ENCODE measurements at places on chromosomes 4 and X.
A peak's percentile ranks its signal among the peaks of the same experiment; 100 is the strongest.

DNA sequence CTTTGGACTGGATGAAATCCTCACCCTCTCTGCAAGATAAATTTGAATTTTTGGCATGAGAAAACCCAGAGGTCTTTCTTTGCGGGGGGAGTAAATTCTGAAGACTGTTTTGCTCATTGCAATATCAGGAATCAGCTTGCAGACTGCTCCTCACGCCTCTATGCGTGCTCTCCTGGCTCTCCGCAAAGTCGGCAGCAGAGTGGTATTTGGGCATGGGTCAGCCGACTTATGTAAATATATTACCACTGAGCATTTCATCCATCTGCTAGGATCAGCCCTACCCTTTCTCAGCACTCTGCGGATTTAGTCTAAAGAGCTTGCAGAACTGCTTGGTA is 288.0 kb downstream of the ASMT start:
- no peak for DNase-seq

- no peak for DNase-seq
Observed at GRCh38 chr4:90889171-90889570, 762.0 kb downstream of the CCSER1 start.

- DNase-seq, result no peak
Observed at GRCh38 chr4:158788516-158788915, 19.7 kb downstream of the FNIP2 start.

- peak; percentile 0 for DNase-seq
Observed at GRCh38 chrX:99142745-99143144, 1267.3 kb downstream of the PCDH19 start.

- DNase-seq, result no peak
Observed at GRCh38 chrX:8138252-8138651, 32.8 kb downstream of the VCX2 start.
